ENCODE measurements at places on chromosomes 16 and 17.
A peak's percentile ranks its signal among the peaks of the same experiment; 100 is the strongest.

- DNase-seq, result no peak
Measured at GRCh38 chr16:68233835-68234187, 2.1 kb downstream of the ESRP2 start.

GRCh38 chr17:45993962-45994627, 5.0 kb upstream of the STH start:
- DNase-seq, result no peak

DNA sequence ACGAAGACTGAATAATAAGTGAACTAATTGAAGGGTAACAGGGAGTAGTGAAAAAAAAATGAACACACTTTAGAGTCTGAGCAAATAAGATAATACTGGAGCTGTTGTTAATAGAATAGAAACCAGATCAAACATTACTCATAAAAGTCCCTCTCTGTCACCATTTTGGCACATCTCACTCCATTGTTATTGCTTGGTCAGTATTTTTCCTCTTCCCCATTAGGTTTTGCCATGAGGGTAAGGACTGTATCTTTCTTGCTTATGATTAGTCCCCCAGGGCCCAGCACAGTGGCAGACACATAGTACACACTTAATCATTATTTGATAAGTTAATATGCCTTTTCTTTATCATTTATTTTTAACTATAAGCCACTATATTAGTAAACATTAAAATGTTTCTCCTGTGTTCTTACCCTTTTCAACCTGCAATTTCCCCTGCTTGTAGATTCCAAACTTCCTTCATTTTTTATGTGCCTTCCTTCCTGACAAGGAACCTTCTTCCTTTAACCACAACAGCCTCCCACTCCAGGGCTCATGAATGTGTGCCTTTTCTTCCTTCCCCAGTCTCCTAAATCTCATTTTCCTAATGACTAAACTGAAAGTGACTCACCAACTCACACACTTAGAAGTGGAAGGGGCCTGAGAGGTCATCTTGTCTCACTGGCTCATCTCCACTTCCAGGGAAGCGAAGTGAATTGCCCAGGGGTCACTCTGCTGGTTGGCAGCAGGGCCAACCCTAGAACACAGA, 88.2 kb upstream of the HAS3 start:
- DNase-seq, result no peak

GRCh38 chr16:17433577-17434451, 36.9 kb downstream of the XYLT1 start:
- no peak for DNase-seq

GRCh38 chr16:11356573-11357331, 11.5 kb downstream of the RMI2 start:
- DNase-seq, result peak; percentile 76

DNA sequence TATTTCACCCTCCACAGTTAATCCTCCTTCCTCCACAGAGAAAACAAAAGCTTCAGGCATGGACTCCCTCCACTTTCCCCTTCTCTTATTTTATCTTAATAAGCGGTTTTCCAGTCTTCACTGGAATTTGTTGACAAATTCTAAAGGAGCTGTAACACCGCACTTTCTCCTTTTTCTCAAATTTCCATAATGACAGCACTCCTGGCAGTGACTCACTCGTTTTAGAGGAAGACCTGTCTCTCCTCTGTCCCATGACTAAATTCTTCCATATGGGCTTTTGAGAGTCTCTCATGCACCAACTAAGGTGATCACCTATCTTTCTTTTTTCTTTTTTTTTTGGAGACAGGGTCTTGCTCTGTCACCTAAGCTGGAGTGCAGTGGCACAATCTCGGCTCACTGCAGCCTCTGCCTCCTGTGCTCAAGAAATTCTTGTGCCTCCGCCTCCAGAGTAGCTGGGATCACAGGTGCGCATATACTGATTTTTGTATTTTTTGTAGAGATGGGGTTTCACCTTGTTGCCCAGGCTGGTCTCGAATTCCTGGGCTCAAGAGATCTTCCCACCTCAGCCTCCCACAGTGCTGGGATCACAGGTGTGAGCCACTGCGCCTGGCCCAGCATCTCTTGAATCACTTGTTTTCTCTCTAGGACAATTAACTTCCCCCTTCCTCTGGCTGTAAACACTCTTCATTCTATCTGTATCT, 7.7 kb downstream of the ITGAM start:
- DNase-seq, result no peak

DNA sequence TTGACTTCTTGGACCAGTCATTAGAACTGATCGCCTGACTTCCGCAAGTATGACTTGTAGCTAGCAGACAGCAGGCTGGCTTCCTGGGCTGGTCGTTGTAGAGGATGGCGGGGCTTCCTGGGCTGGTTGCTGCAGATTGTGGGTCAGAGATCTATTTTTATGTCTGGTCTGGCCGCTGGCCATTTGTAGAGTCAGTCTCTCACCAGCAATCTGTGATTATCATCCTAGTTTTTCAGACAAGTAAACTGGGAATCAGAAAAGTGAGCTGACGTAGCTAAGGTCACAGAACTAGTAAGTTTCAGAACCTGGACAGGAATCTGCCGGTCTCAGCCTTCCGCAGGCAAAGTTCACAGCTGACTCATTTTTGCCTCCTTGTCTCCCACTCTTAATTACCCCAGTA, 19.1 kb downstream of the GPR142 start:
- no peak for DNase-seq

DNA sequence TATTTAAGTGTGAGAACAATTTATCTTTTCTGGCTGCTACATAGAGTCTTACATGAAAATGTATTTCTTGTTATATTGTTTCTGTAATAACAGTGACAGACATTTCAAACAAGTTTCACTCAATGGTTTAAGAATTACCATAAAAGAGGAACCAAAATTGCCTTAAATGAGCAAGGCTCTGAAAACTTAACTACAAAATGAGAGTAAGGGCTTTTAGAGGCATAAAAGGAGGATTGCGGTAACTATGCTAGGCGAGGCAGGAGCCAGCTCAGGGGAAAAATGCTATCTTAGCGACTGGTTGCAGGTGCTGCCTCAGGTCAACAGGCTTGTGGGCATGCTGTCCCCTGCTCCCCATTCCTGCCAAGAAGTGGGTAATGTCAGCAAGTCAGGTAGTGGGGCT, 81.7 kb upstream of the MSI2 start:
- DNase-seq, result no peak

DNA sequence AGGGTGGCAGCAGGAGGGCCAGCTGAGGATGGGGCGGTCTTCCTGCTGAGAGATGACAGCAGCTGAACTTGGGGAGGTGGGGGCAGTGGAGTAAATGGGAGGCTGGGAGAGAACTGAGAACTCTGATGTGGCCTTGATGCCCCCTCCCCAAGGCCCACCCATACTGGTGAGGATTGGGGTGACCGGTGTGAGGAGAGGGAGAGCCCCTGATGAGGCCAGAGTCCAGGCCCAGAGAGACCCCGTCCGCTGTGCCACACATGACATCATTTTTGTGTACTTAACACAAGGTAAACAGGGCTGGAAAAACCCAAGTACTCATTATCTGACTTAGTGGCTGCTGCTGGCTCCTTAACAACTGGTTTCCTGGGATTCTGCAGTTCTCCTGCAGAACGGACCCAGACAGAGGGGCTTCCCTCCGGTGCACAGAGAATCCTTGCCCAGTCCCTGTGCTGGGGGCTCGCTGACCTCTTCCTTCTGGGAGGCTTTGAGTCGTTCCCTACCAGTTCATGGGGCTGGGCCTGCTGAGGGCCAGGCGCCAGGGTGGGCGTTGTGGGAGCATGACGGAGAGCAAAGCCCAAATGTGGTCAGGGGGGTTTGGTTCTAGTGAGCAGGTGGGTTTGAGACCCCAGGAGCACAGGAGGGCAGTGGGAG, 207.6 kb downstream of the RAB11FIP4 start:
- DNase-seq, result no peak

GRCh38 chr17:75910699-75911098, 6.0 kb upstream of the MRPL38 start:
- no peak for DNase-seq

GRCh38 chr16:83060-83603, 5.1 kb downstream of the MPG start:
- DNase-seq, result no peak
